ENCODE measurements at places on chromosomes 2 and 18.

- no peak for DNase-seq
Measured at GRCh38 chr2:112728029-112728362, 7.2 kb downstream of the NT5DC4 start.

GRCh38 chr2:196066291-196067087 is 2.1 kb downstream of the DNAH7 start:
- no peak for DNase-seq

- DNase-seq = no peak
Measured at GRCh38 chr2:15835991-15836688, 104.2 kb upstream of the MYCN start.

DNA sequence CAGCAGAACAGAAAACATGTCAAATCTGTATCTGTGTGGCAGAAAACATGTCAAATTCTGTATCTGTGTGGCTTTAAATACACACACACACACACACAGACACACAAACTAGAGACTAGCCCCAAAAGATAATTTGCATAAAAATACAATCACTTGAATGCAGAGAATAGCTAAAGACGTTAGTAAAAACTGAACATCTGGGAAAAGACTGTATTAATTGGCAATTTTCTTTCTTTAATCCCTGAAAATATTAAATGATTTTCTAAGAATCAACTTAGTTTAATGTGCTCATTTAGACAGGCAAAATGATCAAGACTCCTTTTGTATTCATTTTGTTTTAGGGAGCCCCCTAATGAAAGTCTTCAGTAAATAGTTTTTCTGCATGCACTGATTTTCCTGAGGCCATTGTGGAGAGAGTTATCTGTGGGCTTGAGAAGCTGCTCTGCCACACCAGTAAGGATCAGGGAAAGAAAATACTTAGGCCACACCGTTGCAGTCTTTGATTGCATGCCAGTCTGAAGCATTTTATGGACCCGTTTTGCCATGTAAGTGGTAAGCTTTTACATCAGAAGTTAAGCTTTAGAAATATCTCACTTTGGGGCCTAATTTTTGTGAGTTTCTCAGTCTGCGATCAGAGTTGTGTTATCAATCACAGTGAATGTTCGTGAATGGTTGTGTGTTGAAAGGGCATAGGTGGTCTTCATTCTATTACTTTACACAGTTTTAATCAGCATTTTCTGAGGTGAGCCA is 2.2 kb downstream of the SPATS2L start:
- DNase-seq = no peak

- no peak for DNase-seq
Measured at GRCh38 chr2:136008205-136008865, 22.9 kb upstream of the DARS1 start.

GRCh38 chr2:106054880-106055655 is 139.0 kb downstream of the UXS1 start:
- DNase-seq = no peak

- no peak for DNase-seq
Measured at GRCh38 chr2:205510345-205510744, 172.0 kb upstream of the NRP2 start.

GRCh38 chr18:13252686-13253410 is 34.3 kb downstream of the LDLRAD4 start:
- DNase-seq = no peak

DNA sequence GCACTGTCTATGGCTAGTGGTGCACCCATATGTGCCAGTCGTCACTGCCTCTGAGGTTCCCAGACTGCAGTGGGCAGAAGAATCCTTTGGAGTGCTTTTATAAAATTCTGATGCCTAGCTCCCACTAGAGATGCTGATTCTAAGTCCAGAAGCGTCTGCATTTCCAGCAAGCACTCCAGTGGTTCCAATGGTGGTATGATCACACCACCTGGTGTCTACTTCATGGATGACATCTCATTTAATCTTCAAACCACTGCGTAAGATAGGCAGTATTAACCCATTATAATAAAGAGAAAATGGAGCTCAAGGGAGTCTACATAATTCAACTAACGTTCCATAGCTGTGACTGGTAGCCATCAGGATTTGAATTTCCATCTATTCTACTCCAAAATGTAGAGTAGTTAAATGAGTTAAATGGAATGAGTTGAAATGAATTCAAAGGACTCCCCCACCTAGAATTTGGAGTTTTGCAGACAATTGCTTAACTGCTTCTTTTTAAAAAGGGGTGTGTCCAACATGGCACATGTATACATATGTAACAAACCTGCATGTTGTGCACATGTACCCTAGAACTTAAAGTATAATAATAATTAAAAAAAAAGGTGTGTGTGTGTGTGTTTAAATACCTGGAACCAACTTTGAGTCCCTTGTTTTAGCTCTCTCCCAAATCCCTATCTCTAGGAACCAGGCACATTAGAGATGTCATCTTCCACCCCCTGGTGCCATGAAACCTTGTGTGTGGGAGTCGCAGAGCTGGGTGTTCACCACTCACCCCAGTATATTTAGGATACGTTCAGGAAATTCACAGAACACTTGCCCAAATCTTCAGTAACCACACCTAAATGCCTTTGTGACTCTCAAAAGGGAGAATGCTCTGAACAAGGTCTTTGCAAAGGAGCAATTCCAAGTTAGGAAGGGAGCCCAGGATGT is 14.1 kb downstream of the LAMA3 start:
- peak; percentile 70 for DNase-seq

- DNase-seq = peak; percentile 96
Measured at GRCh38 chr2:42169100-42169873, at the start of gene EML4. EML4 (plus strand) TSS chr2:42169353; CDS start chr2:42169612, 259 bp downstream.

DNA sequence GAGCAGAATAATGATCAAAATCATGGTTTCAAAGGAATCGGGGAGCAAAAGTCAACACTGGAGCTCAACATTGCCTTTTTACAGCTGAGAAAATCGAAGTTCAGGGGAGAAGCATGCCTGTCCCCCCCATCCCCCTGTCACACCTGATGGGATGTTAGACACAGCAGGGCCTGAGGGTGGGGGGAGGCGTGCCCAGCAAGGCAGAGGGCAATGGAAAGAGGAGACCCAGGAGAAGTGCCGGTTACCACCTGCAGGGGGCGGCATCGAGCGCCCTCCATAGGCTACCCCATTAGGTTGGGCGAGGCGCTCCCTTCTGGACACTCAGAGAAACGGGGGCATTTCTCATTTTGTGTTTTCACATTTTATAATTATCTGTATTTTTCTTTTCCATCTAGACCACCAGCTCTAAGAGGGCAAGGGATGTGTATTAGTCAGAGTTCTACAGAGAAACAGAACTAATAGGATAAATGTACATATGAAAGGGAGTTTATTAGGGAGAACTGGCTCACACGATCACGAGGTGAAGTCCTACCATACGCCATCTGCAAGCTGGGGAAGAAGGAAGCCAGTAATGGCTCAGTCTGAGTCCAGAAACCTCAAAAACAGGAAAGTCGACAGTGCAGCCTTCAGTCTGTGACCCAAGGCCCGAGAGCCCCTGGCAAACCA is 271.3 kb downstream of the LRATD1 start:
- DNase-seq = peak; percentile 58

DNA sequence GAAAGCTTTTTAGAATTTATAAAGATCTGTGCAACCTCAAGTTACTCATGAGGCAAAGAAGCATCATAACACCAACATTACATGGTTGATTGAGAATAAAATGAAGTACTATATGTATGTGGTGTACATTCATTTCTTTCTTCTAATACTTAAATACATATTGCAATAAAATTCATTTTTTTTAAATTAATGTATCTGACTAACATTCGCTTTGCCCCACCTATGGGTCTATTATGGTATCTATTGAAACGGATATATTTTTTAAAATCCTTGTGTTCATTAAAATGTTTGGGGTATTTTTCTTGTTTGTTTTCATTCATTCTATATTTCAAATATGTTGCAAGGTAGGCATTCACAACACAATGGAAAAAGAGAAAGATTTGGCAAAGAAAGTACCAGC is 237.5 kb downstream of the DSEL start:
- DNase-seq = no peak

DNA sequence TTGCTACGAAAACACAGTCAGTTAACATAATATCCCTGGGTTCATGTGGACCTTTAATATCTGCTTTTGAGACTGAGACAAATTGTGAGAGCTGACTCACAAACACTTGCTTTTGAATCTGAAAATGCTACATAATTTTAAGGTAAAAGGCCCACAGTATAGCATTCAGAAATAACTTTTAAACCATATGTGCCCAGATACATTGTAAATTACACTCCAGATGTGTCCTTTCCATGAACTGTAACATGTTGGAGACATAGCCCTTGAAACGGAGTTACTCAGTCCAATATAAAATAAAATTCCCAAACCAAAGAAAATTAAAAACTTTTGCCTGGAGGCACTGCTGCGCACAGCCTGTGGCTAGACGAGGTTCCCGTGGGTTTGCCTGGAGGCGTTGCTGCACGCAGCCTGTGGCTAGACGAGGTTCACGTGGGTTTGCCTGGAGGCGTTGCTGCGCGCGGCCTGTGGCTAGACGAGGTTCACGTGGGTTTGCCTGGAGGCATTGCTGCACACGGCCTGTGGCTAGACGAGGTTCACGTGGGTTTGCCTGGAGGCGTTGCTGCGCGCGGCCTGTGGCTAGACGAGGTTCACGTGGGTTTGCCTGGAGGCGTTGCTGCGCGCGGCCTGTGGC is 131.9 kb upstream of the ALKAL2 start:
- no peak for DNase-seq

DNA sequence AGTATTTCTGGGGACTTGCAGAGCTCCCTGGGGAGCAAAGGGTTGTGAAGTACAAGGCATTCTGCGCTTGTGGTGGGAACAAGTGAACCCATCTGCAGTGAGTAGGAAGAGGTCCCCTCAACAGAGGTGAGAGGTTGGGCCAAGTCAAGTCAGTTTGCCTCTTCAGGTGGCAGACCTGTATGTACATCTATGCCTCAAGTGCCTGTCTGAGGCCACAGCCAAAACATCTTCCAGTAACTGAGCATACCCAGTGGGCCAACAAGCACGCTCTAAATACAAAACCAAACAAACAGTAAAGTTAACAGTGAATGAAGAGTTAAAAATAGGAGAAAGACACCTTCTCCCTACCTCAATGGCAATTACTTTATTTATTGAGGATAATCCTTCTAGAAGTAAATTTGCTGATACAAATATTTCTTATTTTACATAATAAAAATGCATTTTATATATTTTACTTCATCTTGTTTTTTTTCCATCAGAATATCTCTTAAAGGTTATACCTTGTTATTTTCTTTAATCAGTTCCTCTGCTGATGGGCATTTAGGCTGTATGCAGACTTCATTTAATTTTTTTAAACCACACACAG is 2.5 kb downstream of the GYPC start:
- DNase-seq = no peak

DNA sequence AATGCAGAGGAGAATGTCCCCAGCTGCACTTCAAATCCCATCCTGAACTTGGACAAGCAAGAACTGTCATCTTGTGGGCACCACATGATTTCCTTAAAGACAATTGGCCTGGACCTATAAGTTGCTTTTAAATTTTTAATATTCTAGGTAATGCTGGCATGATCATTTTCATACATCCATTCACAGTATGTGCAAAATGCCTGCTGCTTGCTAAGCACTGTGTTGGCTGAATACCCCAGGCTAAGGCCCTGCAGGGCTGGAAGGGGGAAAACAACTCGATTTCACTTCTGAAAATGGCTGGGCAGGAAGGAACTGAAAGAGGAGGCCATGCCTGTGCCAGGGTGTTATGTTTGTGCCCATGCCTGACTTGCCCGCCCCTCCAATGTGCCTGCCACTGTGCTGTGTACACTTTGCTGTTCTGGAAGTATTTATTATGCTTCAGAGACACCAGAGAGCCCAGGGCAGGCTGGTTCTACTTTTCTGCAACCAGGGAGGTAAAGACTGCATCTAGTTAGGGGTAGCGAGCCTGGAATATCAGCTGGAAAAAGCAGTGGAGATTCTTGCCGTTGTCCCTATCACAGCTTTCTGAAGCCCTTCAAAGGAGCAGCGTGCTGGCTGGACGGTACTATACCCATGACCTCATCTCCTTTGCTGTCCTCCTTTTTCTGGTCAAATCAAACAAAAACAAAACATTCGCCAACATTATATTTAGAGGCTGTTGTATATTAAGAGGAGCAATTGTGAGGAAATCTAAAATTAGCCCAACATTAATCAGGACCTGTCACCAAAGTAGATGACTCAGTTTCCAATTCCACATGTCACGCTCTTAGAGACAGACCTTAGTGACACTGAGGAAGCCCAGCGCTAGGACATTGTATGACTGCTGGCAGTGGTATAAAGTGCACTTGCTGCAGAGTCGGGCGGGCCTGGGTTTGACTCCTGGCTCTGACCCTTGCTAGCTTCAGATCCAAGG is 158.1 kb downstream of the DDX1 start:
- DNase-seq = no peak

DNA sequence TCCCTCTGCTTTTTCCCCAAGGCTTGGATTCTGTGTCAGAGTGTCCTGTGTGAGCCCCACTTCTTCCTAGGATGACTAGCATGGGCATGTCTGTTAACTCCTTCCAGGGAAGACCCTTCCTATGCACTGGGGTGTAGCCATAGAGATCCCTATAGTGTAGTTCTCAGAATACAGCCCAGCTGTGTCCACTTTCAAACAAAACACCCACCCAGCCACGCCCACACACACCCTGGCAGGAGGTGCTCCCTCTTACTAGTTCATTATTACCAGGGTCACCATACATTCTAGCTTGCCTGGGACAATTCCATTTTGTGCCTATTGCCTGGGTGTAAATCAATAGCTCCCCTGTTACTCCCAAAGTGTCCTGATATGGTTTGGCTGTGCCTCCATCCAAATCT is 195.6 kb downstream of the MYCN start:
- no peak for DNase-seq

DNA sequence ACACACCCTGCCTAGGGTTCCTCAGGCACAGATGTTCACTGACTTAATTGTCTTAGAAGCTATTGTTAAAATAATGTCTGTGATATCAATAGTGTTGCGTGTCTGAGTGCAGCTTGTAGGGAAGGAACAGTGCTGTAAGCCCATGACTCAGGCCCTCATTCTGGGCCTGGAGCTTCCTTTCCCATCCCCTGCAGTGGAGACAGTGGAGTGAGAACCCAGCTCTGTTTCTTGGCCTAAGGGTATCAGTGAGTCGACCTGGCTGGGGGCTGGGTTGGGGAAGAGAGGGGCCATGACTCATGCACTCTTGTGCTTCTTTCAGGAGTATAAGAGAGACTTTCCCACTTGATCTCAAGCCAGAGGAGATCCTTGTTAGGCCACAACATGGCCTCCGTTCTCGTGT is 106.8 kb downstream of the HRH4 start:
- DNase-seq = no peak

GRCh38 chr2:224883172-224883516 is 159.1 kb downstream of the DOCK10 start:
- no peak for DNase-seq

GRCh38 chr2:73889206-73889605 is 3.6 kb upstream of the ACTG2 start:
- no peak for DNase-seq

- no peak for DNase-seq
Measured at GRCh38 chr18:66833646-66834045, 229.8 kb upstream of the CDH19 start.
